Cerebellar nuclear complex (tissue), 1 donor: ENCODE measurements at places on chromosomes 5 and 9.

GRCh38 chr9:108382310-108382709 is 473.5 kb downstream of the ACTL7B start:
- DNase-seq, result no peak

DNA sequence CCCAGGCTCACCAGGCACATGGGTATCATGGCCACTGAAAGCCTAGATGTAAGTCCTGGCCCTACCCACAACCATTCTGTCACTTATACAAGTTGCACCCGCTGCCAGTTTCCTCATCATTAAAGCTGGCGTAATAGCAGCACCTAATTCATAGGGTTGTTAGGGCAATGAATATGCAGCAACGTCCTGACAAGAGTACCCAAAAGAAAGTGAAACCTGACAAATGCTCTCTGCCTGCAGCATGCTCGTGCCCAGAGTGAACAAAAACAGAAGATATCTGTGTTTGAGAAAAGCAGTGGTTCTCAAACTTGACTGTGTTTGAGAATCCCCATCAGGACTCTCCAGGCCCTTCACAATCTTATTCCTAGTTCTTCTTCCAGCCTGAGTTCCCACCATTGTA is 632.4 kb downstream of the SEMA5A start:
- no peak for DNase-seq

DNA sequence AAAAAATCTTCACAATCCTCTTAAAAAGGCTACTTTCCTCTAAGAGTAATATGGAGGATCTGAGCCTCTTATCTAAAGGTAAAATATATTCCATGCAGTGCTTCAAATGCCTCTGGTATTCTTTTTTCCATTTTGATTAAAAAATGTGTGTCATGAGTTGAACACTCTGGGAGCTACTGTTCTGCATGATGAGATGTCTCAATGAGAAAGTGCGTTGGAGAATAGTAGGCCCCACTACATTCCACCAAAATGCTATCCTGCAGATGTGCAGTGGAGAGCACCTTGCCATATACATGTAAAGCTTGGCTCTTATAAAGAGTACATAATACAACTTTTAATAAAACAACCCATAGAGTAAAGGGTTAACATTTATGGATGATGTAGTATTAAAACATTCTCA is 26.3 kb downstream of the ALDH1A1 start:
- DNase-seq, result no peak

DNA sequence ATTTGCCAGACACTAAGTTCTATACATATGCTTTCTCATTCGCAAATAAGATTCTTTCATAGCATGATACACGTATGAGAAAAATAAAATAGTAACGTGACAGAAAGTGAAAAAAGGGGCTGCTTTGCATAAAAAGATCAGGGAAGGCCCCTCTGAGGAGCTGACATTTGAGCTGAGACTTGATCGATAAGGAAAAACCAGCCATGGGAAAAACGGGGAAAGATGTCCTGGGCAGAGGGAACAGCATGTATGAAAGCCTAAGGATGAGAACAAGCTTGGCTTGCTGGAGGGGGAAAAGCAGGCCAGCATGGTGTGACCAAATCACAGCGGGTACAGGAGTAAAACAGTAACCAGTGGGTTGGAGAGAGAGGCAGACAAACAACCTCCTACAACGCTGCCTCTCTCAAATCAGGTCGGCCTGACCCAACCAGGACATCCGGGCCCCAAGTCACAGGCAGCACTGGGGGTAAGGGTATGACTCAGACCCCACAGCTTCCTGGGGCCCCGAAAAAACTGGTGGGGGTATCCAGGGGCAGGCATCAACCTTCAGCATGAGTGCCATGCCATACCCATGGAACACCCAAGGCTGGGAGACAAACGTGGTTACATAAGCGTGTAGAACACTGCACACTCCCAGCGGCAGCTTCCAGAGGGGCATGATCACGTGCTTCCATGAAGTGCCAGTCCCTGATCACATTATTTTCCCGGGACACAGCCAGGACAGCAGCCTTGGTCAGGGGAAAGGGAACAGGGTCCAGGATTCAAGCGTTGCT is 2.2 kb downstream of the TNIP1 start:
- no peak for DNase-seq

- no peak for DNase-seq
Observed at GRCh38 chr9:14441976-14442651, 128.2 kb upstream of the NFIB start.
